ENCODE measurements at places on chromosomes 4 and X.

DNA sequence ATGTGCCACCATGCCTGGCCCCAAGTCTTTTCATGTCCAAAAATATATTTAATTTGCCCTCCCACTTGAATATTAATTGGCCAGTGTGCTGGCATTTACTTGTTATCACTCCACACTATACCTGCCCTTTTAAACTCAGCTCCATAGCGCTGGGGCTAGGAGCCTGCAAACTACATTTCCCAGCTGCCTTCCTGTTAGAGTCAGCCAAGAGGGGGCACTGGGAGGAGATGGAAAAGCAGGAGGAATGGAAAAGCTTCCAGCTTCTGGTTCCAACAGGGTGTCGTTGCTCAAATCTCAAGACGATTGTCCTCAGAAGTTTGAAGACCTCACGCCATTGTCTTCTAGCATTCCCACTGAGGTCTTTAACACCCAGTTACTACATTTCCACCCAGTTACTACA, 315.5 kb downstream of the BCOR start:
- DNase-seq: no peak

DNA sequence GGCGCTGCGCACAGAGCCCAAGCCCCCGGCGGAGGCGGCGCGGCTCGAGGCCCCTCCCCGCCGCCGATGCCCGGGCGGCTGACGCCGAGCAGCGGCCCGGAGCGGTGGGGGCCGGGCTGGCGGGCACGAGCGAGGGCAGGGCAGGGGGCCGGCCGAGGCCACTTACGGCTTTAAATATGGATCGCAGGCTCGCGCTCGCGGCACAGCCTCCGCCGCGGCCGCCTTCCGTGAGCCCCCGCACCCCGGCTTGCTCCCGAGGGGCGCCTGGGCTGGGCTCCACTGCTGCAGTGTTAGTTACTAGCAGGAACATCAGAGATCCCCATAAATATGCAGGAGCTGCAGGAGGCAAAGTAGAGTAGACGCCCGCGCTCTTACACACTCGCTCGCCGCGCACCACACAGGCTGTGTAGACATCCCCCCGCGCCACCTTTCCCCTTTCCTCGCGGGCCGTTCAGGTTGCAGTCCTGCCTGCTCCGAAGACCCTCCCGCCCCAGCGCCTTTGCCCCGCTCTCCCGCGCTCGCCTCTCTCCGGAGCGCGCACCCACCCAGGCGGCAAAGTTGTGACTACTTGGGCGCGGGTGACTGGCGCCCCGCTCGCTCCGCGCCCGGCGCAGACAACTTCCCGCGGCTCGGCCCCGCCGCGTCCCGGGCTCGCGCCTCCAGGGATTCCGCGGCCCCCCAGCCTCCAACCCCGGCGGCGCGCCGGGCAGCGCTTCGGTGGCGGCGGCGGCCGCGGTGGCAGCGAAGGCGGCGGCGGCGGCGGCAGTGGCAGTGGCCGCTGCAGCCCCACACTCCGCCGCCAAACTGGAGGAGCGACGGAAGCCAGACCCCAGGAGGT, 152.0 kb upstream of the SLC4A4 start:
- peak; percentile 7 for DNase-seq

DNA sequence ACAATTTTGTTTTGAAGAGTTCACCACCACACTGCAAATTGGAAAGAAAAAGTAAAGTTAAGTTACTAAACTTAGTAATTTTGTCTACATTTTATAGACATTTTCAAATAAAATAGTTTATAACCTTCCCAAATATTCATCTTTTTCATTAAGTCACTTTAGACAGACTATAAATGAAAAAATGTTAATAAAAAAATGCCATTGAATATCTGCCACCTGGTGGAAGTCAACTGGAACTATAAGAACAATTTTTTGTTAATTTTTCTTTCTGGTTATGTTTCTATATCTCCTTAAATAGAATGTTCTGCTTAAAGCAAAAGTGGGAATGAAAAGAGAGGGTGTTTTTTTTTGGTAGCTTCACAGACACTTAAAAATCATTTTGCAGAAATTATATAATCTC, 534.4 kb upstream of the PCDH10 start:
- DNase-seq: no peak

DNA sequence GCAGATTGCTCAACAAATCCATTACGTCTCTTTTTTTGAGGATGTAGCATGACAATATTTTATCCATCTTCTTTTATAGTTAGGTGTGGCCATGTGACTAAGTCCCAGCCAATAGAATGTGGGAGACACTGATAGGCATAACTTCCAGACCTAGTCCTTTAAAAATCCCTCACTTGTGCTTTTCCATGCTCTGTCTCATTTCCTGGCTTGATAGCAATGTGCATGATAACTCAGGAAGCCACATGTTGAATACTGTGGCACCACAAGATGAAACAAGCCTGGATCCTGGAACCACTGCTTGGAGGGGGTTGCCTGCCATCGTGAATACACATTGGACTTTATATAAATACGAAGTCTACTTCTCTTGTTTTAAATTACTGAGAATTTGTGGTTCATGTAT, 184.0 kb upstream of the NEIL3 start:
- no peak for DNase-seq

- no peak for DNase-seq
These were observed 227.3 kb upstream of the GIMD1 start for GRCh38 chr4:106595906-106596305.

GRCh38 chr4:102843938-102844337, 16.6 kb upstream of the UBE2D3 start:
- DNase-seq: no peak

DNA sequence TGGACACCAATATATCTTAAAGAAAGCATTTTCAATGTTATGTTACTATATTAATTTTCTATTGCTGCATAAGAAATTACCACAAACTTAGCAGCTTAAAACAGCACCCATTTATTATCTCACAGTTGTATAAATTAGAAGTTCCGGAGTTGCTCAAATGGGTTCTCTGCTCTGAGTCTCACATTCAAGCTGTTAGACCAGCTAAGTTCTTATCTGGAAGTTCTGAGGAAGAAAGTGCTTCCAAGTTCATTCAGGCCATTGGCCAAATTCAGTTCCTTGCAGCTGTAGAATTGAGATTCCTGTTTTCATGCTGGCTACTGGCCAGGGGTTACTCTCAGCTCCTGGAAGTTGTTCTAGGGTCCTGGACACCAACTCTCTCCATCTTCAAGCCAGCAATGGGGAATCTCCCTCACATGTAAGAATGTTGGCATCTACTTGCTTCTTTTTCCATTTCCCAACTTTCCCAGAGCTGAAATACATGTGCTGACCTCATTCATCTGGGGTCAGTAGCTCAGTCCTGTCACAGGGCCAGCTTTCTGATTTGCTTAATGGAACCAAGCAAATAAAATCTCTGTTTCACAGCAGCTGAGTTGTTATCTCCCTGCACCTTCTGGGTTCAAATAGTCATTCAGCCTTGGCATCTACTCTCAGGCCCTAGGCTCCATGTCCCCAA, 99.6 kb upstream of the INTU start:
- no peak for DNase-seq

DNA sequence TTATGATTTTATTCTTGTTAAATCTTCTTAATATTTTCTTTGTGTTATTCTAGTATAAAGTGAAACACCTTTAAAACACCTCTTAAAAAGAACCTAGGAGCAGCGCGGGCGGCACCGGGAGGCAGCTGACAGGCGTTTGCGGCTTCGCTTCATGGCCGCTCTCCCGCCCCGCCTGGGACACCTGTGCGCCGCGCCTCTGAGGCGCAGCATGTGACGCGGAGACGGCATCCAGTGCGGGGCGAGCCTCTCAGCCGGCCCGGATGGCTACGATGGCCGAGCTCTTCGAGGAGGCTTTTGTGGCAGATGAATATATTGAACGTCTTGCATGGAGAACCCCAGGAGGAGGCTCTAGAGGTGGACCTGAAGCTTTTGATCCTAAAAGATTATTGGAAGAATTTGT, 1592.7 kb downstream of the TECRL start:
- DNase-seq: no peak

GRCh38 chr4:45350438-45350837, 624.1 kb upstream of the GNPDA2 start:
- DNase-seq: no peak

Data from stimulated activated CD4-positive, alpha-beta T cell treated with anti-CD3 and anti-CD28 coated beads, TNF-alpha, amount 100 ng/mL, for 48 hours (primary cell).